ENCODE measurements at places on chromosomes 12 and 14.

DNA sequence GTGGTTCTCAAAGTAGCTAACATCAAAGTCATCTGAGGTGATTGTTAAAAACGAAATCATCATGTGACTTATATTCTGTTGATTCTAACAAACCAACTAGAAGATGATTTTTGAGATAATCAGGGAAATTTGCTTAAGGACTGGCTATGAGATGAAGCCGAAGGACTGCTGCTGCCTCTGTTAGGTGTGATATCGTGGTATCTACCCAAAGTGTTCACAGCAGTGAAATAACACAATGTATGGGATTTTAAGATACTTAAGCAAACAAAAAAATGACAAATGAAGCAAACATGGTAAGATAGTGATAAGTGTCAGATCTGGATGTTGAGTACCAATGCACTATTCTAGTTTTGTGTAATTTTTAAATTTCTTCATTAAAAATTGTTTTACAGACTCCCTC, 59.1 kb downstream of the GXYLT1 start:
- DNase-seq, result no peak

GRCh38 chr12:29343022-29343799, 37.8 kb downstream of the ERGIC2 start:
- DNase-seq, result no peak

DNA sequence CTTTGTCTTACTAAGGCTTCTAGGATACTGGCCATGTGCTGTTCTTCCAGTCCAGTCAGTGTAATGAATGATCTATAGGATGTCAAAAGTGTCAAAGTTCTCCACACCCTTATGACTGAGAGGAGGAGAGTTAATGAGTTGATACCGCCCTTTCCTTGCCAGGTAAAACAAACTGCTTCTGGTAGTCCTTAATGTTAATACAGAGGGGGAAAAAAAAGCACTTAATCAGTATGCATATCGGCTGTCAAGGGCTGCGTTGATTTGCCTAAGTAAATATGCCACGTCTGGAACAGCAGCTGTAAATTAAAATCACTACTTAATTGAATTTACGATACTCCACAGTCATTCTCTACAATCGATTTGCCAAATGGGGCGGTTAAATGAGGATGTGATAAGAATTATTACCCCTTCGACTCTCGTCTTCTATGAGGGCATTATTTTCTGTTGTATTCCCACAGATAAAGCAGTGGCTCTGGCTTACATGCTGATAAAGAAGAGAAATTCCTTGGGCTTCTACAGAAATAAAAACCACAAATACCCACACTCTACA, 416.0 kb downstream of the KCNH5 start:
- DNase-seq, result no peak

- DNase-seq, result no peak
Observed at GRCh38 chr14:36052681-36053080, 123.8 kb downstream of the PTCSC3 start.

GRCh38 chr12:53964315-53964713, 8.6 kb upstream of the HOXC11 start:
- DNase-seq, result no peak

DNA sequence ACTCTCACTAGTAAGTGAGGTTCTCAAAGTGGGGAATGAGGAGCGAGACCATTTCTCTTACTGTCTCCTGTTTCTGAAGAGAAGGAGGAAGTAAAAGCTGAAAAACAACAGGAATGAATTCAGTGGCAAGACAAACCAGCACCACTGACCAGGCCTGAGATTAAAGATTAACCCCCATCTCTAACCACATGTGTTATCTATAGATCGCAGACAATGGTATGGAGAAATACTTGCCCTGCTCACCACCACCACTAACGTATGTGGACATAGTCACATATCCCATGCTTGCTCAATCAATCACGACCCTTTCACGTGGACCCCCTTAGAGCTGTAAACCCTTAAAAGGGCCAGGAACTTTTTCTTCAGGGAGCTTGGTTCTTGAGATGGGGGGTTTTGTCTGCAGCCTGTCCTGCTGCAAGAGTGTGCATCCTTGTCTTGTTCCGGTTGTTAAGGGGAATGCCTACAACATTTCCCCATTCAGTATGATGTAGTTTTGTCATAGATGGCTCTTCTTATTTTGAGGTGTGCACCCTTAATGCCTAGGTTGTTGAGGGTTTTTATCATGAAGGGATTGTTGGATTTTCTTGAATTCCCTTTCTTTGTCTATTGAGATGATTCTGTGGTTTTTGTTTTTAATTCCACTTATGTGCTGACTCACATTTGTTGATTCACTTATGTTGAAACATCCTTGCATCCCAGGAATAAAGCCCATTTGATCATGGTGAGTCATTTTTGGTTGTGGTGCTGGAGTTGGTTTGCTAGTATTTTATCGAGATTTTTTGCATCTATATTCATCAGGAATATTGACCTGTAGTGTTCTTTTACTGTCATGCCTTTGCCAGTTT, 698.8 kb upstream of the LMO3 start:
- DNase-seq, result no peak

DNA sequence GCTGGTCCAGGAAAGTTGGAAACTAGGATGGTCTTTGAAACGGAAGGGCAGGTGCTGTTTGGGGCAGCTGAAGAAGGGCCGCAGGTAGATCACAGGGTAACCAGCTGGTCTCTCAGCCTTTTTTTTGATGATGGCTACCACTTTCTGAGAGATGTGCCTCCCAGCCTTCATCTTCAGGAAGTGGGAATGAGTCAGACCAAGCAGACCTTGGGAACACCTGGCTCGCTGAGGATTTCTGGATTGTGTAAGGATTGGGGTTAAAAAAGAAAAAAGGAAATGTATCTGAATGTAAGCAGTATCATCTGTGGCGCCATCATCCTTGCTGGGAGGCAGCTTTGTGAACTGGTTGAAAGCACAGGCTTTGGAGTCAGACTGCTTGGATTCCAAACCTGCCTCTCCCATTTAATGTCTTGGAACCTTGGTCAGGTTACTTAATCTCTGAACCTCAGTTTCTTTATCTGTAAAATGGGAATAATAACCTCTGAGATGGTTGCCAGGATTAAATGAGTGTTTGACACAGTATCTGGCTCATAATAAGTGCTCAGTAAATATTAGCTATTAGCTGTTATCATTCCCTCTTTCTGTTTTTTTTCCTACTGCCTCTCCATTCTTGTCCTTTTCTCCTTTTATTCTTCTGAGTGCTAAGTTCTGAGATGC, 1.7 kb downstream of the PRPF40B start:
- no peak for DNase-seq

- DNase-seq, result no peak
Observed at GRCh38 chr12:1330477-1330827, 263.9 kb downstream of the FBXL14 start.

- no peak for DNase-seq
Observed at GRCh38 chr12:80881106-80881505, 56.6 kb downstream of the LIN7A start.

GRCh38 chr14:30082486-30082885, 154.8 kb upstream of the PRKD1 start:
- DNase-seq, result no peak

GRCh38 chr14:60064491-60065072, 27.1 kb upstream of the PCNX4 start:
- DNase-seq, result no peak

DNA sequence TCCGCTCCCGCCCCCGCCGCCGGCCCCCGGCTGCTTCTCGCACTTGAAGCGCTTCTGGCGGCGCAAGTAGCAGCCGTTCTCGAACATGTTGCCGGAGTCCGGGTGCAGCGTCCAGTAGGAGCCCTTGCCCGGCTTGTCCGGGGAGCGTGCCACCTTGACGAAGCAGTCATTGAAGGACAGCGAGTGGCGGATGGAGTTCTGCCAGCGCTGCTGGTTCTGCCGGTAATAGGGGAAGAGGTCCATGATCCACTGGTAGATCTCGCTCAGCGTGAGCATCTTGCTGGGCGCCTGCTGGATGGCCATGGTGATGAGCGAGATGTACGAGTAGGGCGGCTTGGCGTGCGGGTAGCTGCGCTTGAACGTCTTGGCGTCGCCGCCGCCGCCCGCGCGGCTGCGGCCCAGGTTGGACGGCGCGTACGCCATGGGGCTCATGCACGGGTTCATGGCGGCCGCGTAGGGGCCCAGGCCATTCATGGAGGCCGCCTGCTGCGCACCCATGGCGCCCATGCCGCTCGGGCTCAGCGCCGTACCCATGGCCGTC, 3.0 kb downstream of the FOXA1 start:
- no peak for DNase-seq

DNA sequence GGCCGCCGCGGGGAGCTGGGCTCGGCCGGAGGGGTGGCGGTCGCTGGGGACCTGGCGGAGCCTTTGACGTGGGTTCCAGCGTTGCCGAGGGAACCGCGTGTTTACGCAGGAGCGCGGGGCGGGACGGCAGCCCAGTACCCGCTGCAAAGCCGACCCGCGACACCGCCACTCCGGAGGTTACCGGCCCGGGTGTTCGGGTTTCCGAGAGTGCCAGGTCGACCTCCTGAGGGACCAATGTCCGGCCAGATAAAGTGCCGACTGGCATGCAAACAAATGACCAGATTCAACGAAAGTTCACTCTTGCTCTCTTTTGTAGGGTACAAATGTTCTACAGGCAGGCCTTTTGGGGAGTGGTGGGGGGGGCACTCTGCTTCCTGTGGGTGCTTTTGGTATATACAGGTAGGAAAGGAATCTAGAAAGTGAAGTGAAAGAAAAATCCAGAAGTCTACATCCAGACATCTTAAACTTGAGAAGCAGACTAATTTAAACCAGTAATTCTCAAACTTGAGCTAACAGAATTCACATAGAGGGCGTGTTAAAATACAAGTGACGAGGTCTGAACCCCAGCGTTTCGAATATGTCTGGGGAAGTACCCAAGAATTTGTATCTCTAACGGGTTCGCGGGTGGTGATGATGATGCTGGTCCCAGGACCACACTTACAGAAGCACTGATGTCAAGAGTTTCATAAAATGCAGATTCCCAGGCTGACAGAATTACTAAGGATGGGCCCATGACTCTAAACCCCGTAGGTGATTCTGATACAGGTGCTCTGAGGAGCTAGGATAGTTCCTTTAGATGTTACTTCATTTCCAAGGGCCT, at the start of gene GPR135:
GPR135 (minus strand) TSS at position 65 of the 820 bp plus-strand sequence. CDS start 154 bp downstream, outside the sequence.
- no peak for DNase-seq

- no peak for DNase-seq
Observed at GRCh38 chr12:3655328-3655900, 97.5 kb downstream of the CRACR2A start.

GRCh38 chr12:269191-269590, 6.6 kb upstream of the SLC6A13 start:
- DNase-seq, result no peak

DNA sequence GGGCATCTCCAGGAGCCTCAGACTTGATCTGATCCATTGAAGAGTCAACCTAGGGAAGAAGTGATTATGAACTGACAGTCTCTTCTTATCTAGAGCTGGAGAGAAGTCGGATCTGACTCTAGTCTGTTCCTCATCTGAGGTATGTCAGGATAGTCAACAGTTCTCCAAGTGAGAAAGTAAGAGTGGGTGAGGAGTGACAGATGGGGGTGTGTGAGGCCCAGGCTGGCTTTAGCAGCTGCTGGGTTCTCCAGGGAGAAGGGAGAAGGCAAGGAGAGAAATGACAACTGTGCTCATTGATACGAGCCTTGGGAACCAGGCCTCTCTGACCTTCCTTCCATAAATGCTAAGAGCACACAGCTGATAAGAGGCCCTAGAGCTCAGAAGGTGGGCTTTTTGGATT, 53.3 kb downstream of the IRAK3 start:
- no peak for DNase-seq

- DNase-seq, result no peak
Observed at GRCh38 chr12:5716201-5716600, 228.9 kb downstream of the ANO2 start.

- DNase-seq, result no peak
Observed at GRCh38 chr14:31241450-31242114, 34.0 kb upstream of the HECTD1 start.

DNA sequence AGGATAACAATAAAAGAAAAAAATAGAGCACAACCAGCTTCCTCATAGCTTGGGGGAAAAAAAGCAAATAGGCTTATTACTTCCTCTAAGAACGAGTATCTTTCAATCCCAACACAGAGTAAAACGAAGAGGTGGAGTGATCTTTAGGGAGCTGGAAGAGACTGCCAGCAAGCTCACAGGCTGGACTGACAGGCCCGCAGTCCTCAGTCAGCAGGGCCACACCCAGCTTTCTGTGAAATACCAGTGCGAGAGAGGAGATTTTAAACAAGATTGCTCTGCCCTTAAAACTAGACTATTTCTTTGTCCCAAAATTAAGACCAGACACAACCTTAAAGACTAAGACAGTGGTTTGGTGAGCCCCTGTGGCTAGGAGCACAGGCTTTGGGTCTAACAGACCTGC, 32.9 kb downstream of the SETD3 start:
- no peak for DNase-seq

DNA sequence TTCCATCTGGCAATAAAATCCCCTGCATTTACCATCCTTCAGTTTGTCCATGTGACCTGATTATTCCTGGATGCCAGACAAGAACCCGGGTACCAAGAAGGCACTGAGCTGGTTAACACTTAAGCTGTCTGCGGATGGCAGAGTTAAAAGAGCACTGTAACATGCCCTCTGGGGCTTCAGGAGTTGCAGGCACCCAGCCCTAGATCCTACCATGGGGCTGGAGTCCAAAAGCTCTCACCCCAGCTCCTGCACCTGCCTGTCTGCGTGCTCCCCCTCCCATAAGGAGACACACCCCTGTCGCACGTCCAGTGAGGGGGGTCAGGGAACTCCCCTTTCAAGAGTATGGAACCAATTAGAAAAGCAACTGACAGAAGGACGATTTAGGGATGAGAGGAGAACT, 14.6 kb upstream of the FBXO34 start:
- no peak for DNase-seq

DNA sequence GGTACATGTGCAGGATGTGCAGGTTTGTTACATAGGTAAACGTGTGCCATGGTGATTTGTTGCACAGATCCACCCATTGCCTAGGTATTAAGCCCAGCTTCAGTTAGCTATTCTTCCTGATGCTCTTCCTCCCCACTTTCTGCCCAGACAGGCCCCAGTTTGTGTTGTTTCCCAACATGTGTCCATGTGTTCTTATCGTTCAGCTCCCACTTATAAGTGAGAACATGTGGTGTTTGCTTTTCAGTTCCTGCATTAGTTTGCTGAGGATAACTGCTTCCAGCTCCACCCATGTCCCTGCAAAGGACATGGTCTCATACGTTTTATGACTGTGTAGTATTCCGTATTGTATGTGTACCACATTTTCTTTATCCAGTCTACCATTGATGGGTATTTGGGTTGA, 251.7 kb upstream of the NOVA1 start:
- no peak for DNase-seq
